ENCODE measurements at places on chromosomes 1 and 21.

GRCh38 chr1:115337276-115337632 lies 795 bp downstream of the NGF start:
- DNase-seq, result no peak

DNA sequence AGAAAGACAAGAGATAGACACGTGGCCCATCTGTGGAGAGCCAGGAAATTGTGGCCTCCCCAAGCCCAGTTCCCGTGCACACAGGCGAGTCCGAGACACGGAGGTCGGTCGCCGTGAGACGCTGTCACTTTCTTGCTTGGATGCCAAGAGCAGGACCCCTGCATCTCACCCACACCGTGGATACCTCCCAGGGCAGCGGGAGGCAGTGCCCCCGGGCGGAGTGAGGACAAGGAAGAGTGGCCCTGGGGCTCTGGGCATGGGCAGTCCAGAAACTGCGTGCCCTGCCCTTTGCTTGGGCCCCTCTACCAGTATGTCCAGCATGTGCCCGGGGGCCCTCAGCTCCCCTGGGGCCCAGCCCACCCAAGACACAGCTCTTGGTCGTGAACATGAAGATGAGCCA lies 24.7 kb upstream of the ARHGEF16 start:
- no peak for DNase-seq

DNA sequence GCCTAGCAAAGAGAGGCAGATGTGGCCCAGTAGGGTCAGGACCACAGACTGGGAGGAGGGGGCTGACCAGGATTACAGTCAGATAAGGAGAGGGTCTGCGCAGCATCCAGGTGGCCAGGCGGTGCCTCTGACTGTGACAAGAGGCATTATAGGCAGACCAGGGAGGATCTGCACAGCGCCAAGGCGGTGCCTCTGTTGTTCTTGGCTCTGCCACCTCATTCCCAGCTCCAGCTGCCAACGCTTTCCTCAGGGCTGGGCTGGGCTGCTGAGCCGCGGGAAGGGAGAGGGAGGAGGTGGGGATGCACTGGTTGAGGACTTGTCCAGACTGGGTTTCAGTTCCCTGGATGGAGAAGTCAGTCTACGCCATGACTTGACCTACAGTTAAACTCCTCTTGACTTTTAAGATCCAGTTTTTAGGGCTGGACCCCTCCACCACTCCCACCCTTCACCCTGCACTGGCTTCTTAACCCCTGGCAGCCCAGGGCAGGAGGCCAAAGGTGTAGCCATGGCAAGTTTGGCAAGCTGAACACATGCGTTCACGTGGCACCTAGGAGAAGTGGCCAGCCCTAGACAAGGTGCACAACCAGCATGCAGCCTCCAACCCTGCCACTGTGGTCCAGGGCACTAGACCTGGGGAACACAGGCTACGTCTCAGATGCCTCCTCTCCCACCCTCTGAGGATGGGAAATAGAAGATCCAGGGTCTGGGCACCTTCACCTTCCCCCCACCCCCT lies 4.5 kb upstream of the CRABP2 start:
- DNase-seq, result no peak

DNA sequence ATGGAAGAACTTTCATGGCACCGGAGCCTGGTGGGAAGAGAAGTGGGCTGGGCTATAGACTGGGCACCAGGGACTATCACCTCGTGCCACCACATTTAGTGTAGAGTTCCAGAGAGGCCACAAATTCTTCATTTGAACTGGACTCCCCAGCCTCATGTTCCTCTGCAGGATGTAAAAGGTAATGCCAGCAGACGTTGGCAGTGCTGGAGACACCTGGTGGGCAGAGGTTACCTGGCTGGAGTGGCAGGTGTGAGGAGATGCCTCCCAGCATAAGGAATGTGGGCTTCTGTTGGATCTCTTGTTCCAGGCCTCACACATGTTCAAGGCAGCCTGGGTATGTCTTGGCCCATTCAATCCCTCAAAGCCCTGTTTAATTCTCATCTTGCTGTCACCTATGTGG lies 35.2 kb downstream of the TEX35 start:
- no peak for DNase-seq

DNA sequence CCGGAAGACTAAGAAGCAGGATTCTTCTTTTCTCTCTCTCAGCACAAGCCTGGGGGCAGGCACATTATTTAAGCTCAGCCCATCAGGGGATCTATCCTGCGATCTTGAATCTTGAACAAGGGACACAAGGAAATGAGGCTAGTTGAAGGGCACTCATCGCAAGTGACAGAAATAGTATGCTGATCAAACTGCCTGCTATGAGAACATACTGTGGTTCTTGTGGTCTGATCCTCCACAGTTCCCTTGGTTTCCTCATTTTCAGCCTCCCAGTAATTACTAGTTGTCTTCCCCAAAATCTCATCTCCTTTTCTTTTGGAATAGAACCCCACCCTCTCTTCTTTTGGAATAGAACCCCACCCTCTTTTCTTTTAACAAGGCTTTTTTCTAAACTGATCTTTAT lies 6.5 kb downstream of the ANKRD45 start:
- DNase-seq, result no peak

- DNase-seq, result no peak
Measured at GRCh38 chr1:43930168-43930948, 3.2 kb upstream of the ARTN start.

DNA sequence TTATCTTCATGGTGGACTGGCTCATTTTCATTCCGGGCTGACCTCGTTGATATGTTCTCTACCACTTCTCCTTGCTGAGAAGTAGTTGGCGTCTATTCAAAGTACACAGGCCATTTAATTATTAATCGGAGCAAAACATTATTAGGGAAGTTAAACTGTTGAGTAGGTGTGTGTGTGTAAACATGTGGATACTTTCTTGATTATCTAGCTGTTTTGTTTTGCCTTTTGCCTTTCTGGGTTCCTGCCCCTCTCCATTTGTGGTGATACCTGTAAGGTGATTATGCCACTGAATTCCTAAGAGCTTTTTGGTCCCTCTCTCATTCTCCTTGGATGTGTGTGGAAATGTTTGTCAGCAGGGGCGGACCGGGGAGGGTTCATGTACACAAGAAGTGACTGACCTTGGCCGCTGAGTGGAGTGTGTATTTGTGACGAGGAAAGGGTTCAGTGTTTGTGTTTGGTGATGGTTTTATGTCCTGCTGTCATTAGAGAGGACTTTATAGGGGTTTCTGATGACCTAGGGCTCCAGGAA lies 56.6 kb upstream of the PPP2R5A start:
- no peak for DNase-seq

- peak; percentile 5 for DNase-seq
Measured at GRCh38 chr1:27726173-27727044, 648 bp downstream of the FAM76A start.

DNA sequence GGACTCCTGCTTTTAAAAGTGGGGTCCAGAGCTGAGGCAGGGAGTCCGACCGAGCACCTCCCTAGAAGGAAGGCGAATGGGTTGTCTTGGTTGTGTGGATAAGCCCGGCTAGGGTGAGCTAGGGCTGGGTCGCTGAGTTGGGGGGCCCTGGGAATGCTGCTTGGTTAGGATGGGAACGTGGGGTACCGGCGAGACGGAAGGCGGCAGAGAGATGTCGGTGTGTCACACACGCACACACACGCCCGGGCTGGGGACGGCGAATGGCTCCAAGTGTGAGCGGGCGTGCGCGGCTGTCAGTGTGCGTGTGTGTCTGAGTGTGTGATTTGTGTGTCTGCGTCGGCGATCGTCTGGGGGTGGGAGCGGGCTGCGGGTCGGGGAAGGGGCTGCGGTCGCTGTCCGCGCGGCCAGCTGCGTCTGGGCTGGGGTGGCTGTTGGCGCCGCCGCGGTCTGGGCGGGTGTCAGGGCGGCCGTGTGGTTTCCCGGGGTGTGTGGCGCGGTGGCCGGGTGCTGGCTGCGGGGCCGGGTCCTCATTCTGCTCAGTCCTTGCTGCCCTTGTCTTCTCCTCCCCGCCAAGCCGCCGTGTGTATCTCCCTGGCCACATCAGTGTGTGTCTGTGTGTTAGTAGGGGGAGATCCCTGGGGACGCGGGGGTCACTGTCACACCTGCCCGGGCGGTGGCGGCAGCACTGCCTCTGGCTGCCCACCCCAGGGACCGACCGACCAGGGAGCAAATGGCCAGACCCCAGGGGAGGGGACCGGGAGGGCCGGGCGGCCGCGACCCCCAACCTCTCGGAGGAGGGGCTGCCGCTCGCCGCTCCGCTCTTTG lies 1.1 kb downstream of the EFNA3 start:
- no peak for DNase-seq

GRCh38 chr1:94463765-94464330 lies 45.7 kb downstream of the ABCD3 start:
- DNase-seq, result no peak

GRCh38 chr1:223308136-223308535 lies 55.8 kb downstream of the SUSD4 start:
- no peak for DNase-seq

GRCh38 chr1:150626150-150626549 lies 3.3 kb downstream of the ENSA start:
- no peak for DNase-seq

Data from stimulated activated CD8-positive, alpha-beta memory T cell treated with anti-CD3 and anti-CD28 coated beads, Interleukin-7, amount 100 ng/mL, for 1 hour (primary cell).